ENCODE measurements at places on chromosomes 4 and X.

DNA sequence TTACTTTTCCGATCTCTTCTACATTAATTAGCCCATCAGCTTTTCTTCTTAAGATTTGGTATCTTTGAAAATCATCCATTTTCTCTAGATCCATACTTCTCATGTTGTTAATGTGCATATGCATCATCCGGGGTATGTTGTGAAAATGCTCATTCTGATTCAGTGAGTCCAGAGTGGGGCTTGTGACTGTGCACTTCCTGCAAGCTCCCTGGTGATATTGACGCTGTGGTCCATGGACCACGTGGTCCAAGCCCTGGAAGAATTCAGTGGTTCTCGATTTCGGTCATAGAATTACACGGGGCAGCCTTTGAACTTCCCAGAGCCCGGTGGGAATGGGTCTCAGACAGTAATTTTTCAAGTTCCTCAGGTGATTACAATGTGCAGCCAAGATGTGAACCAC lies 69.8 kb downstream of the ZFX start:
- DNase-seq = no peak

GRCh38 chrX:110462957-110463356 lies 104.3 kb downstream of the RTL9 start:
- DNase-seq = no peak

DNA sequence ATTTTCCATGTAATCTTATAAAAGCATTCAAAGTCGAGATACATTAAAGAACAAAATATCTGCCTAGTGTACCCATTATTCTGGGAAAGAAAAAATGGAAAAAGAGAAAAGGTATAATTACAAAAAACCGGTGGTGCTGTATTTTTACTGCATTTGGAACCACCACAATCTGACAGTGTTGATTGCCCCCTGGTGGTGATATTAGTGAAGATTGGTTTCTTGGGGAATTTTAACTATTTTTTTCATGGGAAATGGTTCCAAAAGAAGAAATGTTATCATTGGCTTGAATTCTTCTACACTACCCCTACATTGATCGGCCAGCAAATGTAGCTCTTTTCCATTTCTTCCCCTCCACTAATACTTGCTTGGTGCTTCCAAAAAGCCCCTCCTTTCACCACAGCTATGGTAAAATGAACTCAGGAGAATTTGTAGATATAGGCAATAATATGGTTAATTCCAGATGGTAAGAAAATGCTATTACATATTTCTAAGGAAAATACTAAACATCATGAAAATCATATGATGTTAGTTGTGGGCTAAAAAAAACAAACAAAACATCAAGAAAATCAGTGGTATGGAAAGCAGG lies 50.0 kb downstream of the COX18 start:
- DNase-seq = peak; percentile 2

GRCh38 chrX:141127146-141127545 lies 49.8 kb downstream of the LDOC1 start:
- DNase-seq = no peak

- DNase-seq = no peak
Observed at GRCh38 chrX:78532363-78532762, 126.8 kb downstream of the RTL3 start.

- DNase-seq = peak; percentile 53
Observed at GRCh38 chr4:165493359-165493758, 114.6 kb downstream of the CPE start.

DNA sequence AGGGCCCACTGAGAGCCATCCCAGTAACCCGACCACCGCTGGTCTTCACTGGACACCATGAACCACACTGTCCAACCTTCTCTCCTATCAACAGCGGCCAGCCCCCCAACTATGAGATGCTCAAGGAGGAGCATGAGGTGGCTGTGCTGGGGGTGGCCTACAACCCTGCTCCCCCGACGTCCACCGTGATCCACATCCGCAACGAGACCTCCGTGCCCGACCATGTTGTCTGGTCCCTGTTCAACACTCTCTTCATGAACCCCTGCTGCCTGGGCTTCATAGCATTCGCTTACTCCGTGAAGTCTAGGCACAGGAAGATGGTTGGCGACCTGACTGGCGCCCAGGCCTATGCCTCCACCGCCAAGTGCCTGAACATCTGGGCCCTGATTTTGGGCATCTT lies 423.8 kb upstream of the EPHA5 start:
- no peak for DNase-seq

GRCh38 chr4:175034986-175035705 lies 117.0 kb downstream of the ADAM29 start:
- no peak for DNase-seq

DNA sequence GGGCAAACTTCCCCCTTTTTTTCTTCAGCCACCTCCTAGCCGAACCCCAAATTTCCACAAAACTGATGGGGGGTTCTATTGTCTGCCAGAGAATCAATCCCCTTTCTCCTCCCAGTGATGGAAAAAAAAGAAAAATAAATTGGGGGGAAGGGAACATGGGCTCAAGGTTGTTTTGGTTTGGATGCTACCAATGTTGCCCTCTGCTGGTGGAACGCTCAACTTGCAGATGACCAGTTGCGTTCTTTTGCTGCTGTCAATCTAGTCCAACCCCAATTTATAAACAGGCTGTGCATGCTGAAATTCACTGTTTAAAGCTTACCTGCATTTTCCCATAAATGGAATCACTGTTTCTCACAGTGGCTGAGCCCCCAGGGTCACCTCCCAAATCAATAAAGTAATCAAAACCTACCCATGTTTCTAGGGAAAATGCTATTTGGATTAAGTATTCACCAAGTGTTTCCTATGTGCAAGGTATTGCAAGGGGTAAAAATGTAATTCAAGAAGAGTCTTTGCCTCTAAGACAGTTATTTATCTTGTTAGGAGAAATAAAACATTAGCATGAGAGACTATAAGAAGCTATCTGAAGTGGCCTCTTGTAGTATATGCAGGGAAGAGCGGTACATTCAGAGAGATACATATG lies 116.7 kb upstream of the TMEM164 start:
- DNase-seq = peak; percentile 2

GRCh38 chr4:72969976-72970375 lies 99.5 kb downstream of the COX18 start:
- DNase-seq = no peak

GRCh38 chr4:160233141-160233540 lies 1130.3 kb downstream of the RAPGEF2 start:
- DNase-seq = no peak

DNA sequence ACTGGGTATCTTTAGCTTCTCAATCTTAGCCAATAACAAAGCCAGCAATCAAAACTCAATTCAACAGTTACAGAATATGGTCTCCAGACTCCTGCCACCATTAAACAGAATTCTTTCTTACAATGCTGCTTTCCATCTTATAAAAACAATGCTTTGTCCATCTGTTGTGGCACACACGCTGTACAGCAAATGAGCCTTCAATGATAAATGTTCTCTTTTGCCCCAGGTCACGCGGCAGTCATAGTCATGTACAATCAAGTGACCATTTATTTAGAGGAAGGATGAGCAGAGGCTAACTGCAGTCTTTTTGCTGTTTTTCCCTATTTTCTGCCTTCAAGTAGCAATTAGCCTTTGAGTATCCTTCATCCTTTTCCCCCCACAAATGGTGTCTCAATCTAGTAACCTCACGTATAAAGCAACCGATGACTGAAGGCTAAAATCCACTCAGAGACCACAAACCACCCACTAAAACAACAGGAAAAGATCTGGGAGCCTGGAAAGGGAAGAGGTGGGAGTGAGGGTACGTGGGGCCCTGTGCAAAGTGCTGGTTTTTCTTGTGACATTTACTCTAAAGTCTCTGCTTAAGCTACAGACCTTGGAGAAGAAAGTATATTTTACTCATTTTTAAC lies 24.4 kb downstream of the TRIM2 start:
- no peak for DNase-seq

- no peak for DNase-seq
Observed at GRCh38 chr4:26311633-26312032, 9.2 kb upstream of the RBPJ start.

GRCh38 chr4:966266-967112 lies 6.9 kb downstream of the DGKQ start:
- no peak for DNase-seq

GRCh38 chr4:5685296-5685695 lies 23.1 kb downstream of the EVC2 start:
- no peak for DNase-seq

GRCh38 chrX:84188320-84188834 lies 378 bp upstream of the RPS6KA6 start:
- peak; percentile 1 for DNase-seq

DNA sequence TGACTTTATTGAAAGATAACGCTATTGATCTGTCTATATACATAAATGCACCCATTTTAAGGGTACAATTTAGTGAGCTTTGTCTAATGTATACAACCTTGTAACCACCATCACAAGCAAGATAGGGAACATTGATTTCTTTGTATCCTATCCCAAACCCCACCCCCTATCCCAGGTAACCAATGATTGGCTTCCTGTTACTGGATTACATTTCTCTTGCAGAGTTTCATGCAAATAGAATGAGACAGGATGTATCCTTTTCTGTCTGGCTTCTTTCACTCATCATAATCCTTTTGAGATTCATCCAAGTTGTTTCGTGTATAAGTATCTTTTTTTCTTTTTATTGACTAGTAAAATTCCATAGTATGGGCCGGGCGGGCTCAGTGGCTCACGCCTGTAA lies 1.6 kb upstream of the GRIPAP1 start:
- no peak for DNase-seq

- no peak for DNase-seq
Observed at GRCh38 chr4:141609243-141609642, 27.1 kb upstream of the IL15 start.

DNA sequence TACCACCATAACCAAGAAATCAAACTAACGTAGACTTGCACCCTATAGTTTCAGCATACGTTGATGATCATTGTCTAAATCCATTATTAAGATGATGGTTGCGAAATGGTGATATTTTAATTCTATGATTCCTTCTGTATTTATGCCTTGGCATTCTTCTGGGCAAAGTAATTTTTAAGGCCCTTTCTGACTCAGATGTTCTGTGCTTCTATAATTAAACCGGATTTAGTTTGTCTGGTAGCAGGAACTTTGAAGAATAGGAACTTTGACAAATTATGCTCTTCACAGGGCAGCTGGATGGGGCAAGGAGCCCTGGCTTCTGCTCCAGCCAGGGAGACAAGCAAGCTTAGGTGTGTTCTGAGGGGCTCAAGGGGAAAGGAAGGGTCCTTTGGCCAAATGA lies 23.8 kb upstream of the PLAC1 start:
- DNase-seq = no peak

DNA sequence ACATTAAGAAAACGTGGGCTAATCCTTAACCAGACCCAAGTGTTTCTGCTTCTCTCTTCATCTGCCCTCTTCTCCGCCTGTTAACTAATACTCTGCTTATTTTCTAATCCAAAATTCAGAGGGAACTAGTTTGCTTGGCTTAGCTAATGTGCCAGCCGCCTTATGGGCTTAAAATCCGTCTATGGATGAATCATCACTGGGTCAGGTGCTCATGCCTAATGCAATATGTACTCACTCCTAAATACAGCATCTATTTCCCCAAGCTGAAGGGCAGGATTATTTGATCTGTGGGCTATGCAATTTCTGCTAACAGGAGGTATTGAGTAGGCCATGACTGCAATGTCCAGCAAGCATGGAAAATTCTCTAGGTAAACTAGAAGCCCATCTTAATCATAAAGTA lies 12.4 kb downstream of the DYNLT3 start:
- no peak for DNase-seq

DNA sequence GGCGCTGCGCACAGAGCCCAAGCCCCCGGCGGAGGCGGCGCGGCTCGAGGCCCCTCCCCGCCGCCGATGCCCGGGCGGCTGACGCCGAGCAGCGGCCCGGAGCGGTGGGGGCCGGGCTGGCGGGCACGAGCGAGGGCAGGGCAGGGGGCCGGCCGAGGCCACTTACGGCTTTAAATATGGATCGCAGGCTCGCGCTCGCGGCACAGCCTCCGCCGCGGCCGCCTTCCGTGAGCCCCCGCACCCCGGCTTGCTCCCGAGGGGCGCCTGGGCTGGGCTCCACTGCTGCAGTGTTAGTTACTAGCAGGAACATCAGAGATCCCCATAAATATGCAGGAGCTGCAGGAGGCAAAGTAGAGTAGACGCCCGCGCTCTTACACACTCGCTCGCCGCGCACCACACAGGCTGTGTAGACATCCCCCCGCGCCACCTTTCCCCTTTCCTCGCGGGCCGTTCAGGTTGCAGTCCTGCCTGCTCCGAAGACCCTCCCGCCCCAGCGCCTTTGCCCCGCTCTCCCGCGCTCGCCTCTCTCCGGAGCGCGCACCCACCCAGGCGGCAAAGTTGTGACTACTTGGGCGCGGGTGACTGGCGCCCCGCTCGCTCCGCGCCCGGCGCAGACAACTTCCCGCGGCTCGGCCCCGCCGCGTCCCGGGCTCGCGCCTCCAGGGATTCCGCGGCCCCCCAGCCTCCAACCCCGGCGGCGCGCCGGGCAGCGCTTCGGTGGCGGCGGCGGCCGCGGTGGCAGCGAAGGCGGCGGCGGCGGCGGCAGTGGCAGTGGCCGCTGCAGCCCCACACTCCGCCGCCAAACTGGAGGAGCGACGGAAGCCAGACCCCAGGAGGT lies 152.0 kb upstream of the SLC4A4 start:
- DNase-seq = peak; percentile 13

DNA sequence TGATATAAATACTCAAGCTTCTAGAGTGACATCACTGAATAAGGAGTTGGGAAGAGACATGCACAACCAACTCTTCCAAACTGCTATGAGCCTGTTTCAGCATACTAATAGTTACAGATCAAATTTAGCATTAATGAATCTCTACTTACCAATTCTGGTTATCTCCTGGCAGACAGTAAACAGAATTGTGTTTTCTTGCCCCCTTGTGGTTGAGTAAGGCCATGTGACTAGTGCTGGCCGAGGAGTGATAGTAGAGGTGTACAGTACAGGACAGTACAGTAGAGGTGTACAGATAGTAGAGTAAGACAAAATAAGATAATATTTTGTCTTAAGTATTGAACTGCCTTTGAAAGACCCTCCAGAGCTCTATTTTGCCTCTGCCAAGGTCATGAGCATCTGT lies 681.4 kb downstream of the GABRG1 start:
- no peak for DNase-seq

DNA sequence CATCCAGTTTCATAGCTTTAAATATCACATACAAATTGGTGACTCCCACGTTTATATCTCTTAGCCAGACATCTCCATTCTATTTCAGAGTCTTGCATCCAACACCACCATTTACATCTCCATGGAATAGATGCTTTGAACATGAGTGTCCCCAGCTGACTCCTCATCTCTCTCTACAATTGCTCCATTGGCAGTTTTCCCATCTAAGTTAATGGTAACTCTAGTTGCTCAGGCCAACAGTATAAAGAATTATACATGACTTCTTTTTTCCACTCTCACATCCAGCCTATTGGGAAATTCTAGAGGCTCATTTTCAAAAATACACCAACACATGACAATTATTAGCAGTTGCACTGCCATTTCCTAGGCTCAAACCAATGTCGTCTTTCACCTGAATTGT lies 388.2 kb downstream of the STIM2 start:
- DNase-seq = no peak

GRCh38 chr4:797066-797465 lies 28.9 kb downstream of the CPLX1 start:
- DNase-seq = no peak

GRCh38 chrX:40394302-40394701 lies 186.5 kb upstream of the ATP6AP2 start:
- no peak for DNase-seq

GRCh38 chr4:111136438-111136837 lies 513.6 kb upstream of the PITX2 start:
- DNase-seq = no peak

All from stimulated activated CD4-positive, alpha-beta T cell treated with anti-CD3 and anti-CD28 coated beads, Interleukin-1b, Interleukin-23, amount 100 ng/mL, for 4 hours (primary cell).